ENCODE measurements at places on chromosomes 7 and 10.

DNA sequence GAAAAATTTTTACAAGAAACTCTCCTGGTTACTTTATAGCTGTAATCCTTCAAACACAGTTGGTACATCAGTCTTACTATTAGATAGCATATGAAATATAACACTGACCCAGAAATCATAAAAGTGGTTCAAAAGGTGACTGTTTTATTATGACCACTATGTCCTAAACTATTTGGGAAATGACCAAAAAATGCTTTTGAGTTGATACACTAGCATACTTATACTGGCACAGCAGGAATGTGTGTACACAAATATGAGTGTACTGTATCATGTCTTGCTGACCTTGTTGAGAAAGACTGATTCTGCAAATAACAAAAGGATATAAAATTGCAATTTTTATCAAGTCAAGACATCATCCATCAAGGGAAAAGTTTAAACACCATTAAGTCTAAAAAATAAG lies 24.3 kb downstream of the CSTF2T start:
- DNase-seq = no peak

GRCh38 chr10:28668363-28669226 lies 8.7 kb upstream of the BAMBI start:
- no peak for DNase-seq

GRCh38 chr7:34277016-34277802 lies 371.9 kb downstream of the BMPER start:
- DNase-seq = no peak

DNA sequence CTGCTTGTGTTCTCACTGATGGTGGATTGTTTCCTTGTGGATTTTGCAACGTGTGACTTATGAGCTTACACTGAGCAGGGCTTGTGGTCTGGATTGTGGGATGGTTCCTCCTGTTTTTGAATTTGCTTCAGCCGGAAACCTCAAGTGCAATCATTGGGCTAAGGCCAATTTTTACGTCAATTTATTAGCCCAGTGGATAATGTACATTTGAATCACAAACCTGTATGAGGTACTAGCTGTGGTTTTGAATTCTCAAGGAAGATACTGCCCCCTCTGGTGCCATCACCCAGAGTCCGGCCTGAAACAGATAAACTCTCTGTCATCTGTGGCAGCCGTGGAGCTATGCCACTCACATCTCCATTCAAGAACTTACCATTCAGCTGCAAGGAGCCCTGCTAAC lies 7.3 kb upstream of the ZNF777 start:
- DNase-seq = no peak

DNA sequence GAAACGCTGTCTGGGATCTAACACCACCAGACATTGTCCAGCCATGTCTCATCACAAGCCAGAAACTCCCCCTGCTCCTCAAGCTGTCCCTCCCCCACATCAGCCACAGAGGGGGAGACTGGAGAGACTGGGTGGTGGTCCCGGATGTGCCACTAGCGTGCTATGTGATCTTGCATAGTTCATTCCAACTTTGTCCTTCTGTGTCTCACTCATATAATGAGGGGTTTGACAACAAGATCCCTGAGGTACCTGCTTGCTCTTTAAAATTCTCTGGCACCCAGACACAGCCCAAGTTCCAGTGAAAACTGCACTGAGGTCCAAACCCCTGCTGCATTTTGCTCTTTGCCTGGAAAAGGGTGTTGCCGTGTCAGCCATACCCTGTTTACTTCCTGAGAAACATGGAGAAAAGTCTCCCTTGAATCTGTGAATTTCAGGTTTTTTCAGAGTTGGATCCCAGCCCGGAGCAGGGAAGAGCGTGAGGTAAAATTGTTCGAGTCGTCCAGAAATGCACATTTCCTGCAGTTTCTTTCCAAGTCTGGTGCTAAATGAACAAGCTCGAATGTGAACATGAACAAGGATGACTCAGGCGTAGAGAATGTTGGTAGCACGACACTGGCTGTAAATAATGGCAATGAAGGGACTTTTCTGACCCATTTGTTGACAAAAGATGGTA lies 156.6 kb downstream of the CCDC3 start:
- DNase-seq = no peak

DNA sequence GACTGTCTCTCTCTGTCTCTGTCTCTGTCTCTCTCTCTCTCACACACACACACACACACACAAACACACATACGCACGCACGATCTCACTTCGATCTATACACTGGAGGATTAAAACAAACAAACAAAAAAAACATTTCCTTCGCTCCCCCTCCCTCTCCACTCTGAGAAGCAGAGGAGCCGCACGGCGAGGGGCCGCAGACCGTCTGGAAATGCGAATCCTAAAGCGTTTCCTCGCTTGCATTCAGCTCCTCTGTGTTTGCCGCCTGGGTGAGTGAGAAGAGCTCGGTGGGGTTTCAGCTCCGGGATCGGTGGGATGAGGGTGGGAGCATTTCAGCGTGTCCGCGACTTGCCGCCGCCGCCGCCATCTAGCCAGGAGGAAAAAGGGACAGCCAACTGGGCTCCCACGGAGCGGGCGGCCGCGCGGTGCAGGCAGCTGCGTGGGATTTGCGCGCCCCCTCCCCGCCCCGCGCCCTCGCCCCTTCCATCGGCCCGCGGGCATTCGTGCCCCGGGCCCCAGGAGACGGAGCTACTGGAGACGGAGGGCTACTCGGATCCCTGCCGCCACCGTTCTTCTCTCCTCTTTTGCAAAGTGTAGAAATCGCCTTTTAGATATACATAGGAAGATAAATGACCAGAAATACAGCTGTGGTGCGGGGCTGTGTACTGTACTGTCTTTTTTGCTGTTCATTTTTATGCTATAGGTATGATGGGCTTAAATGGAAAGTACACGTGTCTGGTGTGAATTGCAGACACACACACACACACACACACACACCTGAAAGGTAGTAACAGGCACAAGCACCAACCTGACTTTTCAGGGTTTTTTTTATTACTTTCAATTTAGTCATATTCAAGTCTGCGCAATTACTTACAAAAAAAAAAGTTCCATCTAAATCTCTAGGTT lies 581 bp downstream of the PTPRZ1 start:
- no peak for DNase-seq

GRCh38 chr7:100401811-100402210 lies 26.7 kb downstream of the ZCWPW1 start:
- no peak for DNase-seq

DNA sequence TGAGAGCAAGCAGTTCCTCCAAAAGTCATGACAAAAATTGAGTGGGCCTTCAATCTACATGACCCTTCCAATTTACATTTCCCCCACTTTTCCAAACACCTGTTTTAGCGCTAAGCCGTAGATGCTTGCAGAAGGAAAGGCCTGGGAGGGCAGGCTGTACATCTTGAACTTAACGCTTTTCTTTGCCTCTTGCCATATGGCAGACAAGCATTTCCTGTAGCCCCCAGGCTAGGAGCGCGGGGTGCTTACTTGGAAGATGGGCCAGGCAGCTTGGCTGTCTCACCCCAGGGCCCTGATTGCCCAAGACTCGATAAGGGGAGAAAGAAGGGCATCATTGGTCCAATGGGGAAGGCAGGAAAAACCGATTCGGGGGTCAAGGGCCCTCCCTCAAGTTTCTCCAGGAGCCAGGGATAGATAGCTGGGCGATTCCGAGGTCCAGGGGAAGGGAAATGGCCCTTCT lies 1.8 kb downstream of the HOXA10 start:
- DNase-seq = no peak

- DNase-seq = no peak
Observed at GRCh38 chr7:94277236-94277635, 117.5 kb upstream of the COL1A2 start.

DNA sequence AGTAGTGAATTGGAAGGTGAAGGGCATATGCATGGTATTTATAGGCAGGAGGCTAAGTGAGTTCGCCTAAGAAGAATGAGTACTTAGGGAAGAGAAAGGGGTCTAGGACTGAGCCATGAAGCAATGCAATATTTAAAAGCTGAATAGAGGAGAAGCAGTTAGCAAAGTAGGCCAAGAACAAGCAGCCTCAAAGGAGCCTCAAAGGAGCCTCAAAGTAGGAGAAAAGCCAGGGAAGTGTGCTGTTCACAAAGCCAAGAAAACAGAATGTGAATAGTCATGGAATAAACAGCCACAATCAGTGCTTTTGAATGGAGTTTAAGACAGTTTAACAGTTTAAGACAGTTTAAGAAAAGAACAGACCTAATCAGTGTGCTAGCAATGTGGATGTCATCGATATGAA lies 762.0 kb downstream of the SORCS1 start:
- DNase-seq = no peak

DNA sequence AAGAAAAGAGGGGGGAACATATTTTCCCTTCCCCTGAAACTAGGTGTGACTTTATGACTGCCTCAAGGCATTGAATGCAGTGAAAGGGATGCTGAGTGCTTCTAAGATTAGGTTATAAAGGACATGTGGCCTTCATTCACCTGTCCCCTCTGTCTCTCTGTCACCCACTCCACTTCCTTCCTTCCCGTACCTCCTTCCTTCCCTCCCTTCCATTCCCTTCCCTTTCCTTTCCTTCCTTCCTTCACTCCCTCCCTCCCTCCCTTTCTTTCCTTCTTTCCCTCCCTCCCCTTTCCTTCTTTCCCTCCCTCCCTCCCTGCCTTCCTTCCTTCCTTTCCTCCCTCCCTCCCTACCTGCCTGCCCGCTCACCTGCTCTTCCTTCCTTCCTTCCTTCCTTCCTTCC lies 4.5 kb upstream of the ZKSCAN1 start:
- no peak for DNase-seq
